ENCODE measurements at places on chromosomes 16 and 17.

DNA sequence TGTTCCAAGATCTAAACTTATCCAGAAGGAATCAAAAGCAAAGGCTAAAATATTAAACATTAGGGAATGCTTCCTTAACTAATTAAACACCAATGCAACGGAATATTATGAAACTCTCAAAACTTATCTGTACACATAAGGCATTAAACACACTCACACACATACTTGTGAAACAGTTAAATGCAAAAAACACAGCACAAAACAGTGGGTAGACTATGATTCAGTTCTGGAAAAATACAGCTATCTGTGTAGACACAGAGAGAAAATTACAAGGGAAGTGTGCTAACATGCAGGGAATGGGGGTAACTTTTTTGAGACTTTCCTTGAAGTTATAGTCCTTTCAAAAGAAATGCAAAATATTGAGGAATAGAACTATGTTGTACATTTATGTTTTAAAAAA is 36.7 kb upstream of the CCL1 start:
- DNase-seq: no peak

DNA sequence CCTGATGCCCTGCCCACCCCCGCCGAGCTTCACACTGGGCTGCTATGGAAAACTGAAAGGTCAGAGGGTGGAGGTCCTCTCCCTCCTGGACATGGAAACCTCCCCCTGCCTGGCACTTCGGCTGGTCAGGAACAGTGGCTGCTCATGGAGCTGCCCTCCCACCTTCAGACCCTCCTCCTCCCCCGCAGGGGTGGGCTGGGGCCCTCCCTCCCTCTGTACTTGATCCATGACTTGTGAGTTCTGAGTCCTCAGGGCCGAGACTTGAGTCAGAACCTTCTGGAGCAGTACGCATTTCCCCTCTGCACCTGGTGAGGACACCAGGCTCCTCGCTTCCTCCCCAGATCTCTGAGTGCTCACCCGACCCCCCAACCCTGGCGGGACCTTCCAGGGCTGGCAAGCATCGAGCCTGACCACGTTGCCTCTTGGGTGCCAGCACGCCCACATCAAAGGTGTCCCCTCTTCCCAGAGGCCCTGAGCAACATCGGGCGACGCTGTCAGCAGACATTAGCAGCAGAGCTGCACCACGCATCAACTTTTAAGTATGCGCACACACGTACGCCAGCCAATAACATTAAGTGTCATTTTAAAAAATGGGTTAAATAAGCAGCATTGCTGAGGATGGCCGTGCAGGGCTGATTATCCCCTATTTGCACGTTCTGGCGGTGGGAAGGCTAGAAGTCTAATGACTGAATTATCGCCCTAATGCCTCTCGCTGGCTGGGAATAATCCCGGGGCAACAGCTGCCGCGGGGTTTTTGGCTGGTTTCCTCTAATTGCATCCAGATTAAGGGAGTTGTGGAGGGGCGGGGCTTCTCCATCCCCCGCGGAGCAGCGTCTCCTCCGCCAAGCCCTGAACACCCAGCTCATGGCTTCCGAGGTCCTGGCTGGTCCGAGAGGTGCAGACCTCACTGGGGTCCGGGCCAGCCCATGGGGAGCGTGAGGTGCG is 98.0 kb downstream of the TBC1D16 start:
- no peak for DNase-seq

DNA sequence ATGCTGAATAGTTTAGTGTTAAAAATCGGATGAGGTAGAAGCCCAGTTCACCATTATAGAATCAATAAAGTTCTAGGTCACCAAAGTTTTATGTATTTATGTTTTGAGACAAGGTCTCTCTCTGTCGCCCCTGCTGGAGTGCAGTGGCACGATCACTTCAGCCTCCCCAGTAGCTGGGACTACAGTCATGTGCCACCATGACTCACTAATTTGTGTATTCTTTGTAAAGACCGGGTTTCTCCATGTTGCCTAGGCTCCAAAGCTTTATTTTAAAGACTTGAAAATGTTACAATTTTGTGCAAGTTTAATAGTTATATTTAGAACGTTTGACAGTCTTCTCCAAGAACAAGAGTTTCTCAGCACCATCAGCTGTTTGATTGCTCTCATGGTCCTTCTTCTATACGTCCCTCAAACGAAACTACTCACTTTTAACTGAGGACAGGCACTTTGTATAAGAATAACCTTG is 32.1 kb downstream of the NDE1 start:
- DNase-seq: no peak

GRCh38 chr16:24036614-24037013 is 200.8 kb downstream of the PRKCB start:
- peak; percentile 37 for DNase-seq

DNA sequence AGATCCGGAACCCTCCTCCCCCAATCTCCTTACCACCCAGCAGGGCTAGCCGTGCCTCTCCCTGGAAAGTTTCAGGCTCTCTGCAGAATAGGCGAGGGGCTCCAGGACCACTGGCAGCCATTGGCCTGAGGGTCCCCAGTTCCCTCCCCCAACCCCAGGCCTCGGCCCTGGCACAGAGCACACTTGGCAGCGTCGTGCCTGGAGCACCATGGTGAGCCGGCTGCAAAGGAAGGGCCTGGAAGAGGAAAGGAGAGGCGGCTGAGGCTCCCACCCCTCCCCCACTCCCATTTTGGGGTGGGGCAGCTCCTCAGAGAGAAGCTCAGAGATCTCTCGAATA is 369 bp upstream of the BTBD17 start:
- DNase-seq: no peak

- no peak for DNase-seq
Observed at GRCh38 chr17:49409066-49409465, 5.6 kb downstream of the PHB1 start.

GRCh38 chr16:72013888-72014581 is 5.5 kb downstream of the DHODH start:
- no peak for DNase-seq

- DNase-seq: no peak
Observed at GRCh38 chr17:49241692-49242397, 11.3 kb upstream of the PHOSPHO1 start.

- no peak for DNase-seq
Observed at GRCh38 chr16:88763502-88764053, 21.4 kb downstream of the PIEZO1 start.

- no peak for DNase-seq
Observed at GRCh38 chr17:2051061-2051932, 3.6 kb upstream of the HIC1 start.

DNA sequence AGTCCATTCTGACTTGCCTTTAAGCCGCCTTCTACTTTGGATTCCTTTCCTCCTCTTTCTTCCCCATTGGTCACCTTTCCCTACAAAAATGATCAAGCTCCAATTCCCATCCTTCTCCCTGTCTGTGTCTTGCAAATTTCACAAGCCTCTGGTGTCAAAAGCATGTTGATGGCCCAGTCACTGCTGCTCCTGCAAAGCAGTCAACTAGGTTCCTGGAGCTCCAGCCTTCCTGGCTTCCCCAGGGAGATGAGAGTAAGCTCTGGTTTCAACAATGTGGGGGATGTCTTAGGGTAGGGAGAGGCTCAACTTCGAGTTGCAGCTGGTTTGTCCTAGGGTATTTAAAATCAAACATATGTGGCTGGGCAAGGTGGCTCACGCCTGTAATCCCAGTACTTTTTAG is 36.1 kb upstream of the HELZ start:
- DNase-seq: no peak

DNA sequence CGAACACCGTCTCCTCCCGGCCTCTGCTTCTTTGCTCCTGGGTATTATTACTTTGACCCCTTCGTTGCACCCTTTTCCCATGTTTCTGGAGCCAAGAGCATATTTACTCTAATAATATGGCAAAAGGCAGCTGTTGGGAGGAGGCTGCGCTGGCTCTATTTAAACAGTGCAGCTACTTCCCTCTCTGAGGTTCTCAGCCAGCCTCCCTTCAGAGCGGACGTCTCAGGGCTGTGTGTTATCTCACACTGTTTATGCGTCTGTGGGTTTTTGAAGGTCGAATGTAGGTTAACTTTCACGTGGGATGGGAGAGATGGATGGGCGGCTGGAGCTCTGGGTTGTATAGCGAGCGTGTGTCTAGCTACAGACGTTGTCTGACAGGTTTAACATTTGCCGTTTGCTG is 45.3 kb downstream of the COX4I1 start:
- no peak for DNase-seq

GRCh38 chr16:49278944-49279725 is 2.5 kb downstream of the CBLN1 start:
- no peak for DNase-seq

GRCh38 chr17:73271072-73271471 is 9.4 kb upstream of the CPSF4L start:
- peak; percentile 61 for DNase-seq

GRCh38 chr17:16988749-16989229 is 16.9 kb upstream of the TNFRSF13B start:
- DNase-seq: no peak

DNA sequence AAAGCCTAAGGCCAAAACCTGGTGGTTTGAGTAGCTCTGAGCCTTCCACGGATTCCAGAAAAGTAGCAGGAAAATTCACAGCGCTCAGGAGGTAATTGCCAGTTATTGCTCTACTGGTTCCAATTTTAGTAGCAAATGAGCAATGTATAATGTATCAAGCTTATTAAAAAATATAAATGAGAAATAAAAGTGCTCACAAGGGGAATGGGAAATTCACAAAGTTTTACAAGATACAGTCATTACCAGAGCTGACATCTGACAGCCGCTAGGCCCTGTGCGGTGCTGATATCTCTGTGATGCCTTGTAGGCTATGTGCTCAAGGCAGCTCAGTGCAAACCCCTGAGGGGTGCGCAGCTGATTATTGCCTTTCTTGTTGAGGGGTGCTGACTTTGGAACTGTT is 47.5 kb downstream of the HS3ST3A1 start:
- no peak for DNase-seq

DNA sequence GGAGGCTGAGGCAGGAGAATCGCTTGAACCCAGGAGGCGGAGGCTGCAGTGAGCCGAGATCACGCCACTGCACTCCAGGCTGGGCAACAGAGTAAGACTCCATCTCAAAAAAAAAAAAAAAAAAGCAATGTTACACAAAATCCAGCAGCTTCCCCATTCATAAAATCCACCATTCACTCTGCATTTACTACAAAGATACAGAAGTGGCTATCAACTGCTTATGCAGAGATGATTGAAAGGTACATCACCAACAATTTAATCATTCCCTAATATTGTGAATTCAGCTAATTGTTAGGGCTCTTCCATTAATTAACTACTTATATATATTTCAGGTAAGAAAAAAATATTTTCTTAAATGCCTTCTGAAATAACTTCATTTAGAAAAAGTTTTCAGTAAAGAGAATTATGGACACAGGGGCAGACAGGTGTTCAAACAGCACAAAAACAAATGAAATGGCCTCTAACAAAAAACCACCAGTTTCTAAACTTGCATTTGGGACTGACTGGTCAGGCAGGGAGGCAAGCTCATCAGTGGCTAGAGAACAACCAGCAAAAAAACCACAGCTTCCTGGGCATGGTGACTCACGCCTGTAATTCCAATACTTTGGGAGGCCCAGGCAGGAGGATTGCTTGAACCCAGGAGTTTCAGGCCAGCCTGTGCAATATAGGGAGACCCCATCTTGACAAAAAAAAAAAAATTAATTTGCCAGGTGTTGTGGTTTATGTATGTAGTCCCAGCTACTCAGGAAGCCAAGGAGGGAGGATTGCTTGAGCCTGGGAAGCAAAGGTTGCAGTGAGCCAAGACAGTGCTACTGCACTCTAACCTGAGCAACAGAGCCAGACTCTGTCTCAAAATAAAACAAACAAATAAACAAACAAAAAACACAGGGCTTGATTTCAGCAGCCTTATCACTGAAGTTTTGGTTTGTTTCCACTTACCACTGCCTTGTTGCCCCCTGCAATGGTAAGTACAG is 26.3 kb downstream of the ERN1 start:
- DNase-seq: no peak

DNA sequence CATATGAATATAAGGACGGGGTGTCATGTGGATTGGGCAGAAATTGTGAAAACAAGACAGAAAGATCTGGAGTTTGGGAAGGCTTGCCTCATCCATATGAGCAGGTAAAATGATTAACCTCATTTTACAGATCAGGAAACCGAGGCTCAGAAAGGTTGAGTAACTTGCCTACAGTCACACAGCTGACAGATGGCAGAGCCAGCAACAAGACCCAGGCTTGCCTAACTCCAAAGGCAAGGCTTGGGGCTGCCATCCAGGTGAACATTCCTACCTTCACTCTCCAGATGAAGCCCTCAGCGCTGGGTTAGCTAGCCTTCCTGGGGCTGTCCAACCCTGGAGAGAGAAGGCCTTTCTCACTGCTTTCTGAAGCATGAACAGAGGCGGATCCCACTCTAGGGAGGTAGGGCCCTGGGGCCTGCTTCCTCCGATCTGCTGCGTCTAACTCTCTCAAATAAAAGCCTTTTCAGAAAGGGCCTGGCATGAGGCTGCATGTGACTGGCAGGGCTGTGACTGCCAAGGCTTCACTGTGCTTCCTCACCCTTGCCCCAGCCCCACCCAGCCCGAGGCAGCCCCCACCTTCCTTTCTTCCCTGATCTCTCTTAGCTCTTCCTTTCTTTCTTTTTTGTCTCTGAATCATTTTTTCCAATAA is 107.8 kb downstream of the GNAO1 start:
- no peak for DNase-seq

GRCh38 chr16:61681673-61682072 is 354.6 kb downstream of the CDH8 start:
- no peak for DNase-seq

DNA sequence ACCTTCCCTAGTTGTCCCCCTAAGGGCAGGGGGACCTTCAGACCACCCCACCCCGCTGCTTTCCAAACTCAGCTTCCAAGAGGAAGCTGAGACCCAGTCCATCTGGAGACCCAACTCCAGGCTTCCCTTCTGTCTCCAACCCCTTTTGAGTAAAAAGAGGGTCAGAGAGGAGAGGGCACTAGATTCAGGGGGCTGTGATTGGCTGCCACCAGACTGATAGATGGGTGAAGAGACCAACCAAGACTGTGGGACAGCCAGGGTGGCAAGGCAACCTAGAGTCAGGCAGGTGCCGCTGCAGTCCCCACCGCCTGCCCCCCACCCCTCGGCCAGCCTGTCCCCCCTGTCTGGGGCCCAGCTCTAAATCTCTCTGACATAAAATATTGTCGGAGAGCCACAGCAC is 92.5 kb downstream of the SDK2 start:
- DNase-seq: no peak

GRCh38 chr16:85550953-85551924 is 61.9 kb upstream of the GSE1 start:
- DNase-seq: no peak

GRCh38 chr16:25210758-25211157 is 6.0 kb upstream of the AQP8 start:
- no peak for DNase-seq

DNA sequence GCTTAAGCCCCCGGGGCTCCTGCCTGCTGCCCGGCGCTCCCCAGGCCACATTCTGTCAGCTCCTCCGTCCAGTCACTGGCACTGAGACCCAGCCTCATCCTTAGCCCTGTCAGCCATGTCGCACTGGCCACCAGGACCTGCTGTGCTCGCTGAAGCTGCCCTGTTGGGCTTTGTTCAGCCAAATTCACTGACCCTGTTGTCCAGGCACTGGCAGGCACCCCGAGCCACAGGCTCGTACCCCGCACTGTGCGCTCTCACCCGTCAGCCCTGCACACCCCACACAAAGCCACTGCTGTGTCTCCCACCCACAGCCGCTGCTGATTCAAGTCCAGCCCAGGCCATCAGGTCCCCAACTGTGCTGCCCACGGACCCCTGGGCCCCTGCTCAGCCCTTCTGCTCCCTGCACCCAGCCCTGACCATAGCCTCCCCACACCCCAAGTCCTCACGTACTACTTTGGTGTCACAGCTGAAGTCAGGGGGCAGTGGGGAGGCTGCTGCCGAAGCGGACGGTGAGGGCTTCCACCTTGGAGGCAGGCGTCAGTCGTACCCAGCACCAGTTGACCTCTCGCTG is 131.5 kb upstream of the CHMP6 start:
- DNase-seq: no peak

All from GM12891 (cell line).